ENCODE measurements at places on chromosomes 3 and 15.

DNA sequence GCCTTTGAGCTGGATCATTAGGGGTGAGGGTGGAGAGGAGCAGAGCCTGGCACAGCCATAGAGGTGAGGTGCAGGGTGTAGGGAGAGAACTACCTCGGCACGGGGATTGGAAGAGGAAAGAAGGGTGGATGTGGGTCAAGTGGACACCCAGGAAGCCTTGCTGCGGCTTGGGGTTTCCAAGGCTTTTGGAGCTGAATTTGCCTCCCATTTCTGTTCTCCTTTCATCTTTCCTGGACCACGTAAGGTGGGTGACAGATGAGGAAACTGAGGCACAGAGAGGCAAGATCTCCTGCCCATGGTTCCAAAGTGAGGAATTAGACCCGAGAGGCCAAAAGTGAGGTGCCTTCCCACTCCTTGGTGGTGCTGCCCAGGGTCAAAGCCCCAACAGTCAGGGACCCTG, 35.4 kb upstream of the SFMBT1 start:
- DNase-seq = no peak

- no peak for DNase-seq
Observed at GRCh38 chr15:76253691-76254473, 57.4 kb downstream of the ETFA start.

DNA sequence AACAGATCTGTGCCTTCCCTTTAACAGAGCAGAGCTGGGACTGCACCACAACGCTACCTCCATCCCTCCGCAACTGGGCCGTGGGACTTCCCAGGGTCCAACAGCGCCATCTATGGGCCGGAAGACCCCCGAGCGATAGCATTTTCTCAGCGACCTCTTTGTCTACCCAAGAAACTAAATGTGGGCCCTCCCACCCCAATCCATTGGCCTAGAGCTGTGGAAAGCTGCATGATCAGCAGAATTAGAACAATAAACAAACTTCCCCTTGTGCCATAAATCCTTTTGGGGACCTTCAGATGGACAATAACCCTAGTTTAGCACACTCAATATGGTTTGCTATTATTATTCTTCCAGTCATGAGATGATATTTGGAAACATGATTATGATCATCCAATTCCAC, 74.8 kb upstream of the NTRK3 start:
- peak; percentile 23 for DNase-seq

GRCh38 chr15:37220949-37221670, 120.8 kb upstream of the MEIS2 start:
- DNase-seq = no peak

DNA sequence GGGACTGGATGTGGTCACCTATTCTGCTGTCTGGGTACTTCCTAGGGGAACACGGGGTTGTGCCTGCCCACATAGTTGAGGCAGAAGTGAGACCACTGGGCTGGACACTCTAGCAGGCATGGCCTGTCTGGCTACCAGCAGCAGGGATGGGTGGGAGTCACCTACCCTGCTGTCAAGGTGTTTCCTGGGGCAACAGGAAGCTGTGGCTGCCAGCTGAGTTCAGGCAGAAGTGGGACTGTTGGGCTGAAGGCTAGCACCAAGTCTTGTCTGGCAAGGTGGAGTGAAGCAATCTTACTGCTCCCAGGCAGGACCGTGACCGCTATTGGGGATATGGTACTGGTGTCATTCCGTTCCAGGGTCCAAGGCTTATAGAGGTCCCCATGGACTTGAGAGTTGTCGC, 20.3 kb upstream of the ZDHHC23 start:
- DNase-seq = no peak

- DNase-seq = no peak
Observed at GRCh38 chr15:25846377-25846776, 16.8 kb downstream of the ATP10A start.

- DNase-seq = no peak
Observed at GRCh38 chr15:44075535-44075934, 119.5 kb downstream of the FRMD5 start.

DNA sequence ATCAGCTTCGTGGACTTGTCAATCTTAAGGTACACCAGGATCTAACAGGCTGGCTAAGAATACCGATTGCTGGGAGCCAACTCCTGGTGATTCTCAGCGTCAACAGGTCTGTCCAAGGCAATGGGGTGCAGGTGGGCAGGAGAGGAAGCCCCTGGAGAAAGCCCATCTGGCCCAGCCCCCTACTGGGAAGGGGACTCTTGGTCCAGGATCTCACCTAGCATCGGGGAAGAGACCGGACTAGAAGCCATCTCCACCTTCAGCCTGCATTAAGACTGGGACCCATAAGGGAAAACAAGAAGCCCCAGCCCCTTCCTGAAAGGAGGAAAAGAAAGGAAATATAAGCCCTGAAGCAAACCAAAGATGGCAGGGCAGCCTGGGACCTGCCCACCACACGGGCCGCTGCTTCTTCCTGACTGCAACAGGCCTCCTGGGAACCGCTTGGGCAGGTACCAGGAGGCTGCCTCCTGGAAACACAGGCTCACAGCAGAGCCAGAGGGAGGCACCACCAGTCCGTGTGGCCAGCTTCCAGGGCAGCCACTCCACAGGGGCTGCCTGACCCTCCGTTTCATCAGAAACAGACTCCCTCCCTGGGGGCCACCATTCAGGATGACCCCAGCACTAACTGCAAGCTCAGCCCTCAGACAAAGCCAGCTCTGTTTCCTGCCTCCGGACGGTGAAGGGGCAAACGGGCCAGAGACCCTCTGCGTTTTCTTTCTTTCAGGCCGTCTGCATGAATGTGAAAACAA, 100.2 kb downstream of the LRIG1 start:
- no peak for DNase-seq

- DNase-seq = no peak
Observed at GRCh38 chr15:60933900-60934885, 294.9 kb downstream of the RORA start.

- no peak for DNase-seq
Observed at GRCh38 chr3:188174317-188175044, 20.5 kb downstream of the LPP start.

DNA sequence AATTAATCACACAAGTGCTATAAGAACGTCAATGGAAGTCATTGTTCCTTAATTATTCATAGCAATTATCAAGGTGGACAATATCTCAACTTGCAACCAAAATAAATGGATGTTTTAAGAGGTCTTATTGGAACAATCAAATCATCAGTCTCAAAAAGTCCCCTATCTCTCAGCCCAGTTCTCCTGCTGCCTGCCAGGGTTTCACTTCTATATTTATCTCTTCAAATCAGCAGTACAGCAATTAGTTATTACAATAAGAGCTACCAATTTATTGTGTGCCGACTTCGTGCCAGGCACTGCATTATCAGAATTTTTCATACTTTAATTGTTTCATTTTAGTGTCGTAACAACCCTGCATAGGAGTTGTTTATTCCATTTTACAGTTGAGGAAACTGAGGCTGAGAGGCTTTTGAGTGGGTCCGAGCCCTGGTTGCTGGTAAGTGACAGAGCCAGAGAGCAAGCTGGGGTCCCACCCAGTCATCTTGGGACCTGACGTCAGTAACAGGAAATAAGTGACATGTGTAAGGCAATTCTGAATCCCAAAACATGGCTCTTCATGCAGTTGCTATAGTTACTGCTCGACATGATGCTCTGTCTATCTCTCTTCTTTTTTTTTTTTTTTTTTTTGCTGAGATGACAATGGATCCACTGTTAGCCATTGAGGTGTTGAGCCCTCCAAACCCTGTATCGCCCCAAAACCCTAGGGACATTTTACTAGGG, 8.8 kb upstream of the KCTD6 start:
- DNase-seq = no peak

DNA sequence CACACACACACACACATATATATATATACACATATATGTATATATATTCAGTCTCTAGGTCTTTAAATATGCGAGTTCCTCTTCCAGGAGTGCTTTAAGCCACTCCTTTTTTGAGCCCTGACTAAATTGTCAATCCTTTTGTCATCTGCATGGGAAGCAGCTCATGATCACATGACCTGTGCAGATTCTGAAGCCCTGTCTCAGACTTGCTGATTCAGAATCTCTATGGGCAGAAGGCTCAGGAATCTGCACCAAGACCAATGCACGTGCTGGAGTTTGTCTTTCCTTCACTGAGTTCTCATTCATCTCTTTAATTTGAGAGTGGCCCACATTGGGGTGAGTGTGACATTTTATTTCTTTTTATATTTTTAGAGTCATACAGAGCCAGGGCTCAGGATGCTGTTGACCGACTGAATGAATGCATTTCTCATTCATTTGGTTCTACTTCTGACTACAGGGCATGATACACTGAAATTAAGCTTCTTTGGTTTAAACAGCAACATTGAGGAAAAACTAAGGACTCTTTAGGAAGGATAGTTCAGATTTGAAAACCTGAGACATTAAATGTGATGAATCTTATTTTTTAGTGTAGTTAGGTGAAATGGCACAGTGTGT, 307.5 kb downstream of the EDEM1 start:
- no peak for DNase-seq

DNA sequence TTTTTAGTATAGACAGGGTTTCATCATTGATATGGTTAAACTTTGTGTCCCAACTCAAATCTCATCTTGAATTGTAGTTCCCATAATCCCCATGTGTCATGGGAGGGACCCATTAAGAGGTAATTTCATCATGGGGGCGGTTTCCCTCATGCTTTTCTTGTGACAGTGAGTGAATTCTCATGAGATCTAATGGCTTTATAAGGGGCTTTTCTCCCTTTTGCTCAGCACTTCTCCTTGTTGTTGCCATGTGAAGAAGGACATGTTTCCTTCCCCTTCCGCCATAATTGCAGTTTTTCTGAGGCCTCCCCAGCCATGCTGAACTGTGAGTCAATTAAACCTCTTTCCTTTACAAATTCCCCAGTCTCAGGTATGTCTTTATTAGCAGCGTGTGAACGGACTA, 20.2 kb upstream of the ZNF710 start:
- DNase-seq = no peak

DNA sequence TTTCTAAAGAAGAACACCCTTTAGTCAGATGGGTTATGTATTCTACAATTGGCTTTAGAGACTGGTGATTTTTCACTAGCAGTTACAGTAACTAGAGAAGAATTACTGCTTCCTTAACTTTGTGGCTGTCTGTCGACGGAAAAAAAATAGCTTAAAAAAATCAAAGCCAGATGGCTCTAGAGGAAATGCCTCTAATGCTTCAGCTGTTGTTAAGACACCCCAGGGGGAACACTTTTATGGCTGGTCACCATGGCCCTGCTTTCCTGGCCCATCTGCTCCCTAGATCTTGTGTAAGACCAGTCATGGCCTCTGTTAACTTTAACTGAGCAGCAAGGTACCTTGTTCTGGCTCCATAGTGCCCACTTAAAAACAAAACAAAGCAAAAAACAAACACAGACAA, 198.6 kb upstream of the PLSCR5 start:
- DNase-seq = no peak

DNA sequence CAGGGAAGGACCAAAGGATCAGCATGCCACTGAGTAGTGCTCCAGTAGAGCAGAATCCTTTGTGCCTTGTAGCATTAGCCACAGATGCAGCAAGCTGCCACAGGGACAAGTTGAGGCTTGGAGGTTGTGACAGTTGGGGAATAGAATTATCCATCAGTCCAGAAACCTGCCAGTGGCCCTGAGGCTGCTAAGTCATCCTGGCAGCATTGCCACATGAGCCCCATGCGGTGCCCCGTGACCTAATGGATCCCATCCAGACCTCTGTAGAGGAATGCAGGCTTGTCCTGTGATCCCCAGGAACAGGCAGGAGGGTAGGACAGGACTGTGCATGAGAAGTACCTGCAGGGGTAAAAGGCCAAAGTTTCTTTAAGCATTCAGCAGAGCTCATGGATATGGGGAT, 51.7 kb downstream of the BOC start:
- DNase-seq = no peak
